ENCODE measurements at places on chromosomes 1 and 21. TPM values are rescaled to one million over a fixed set of nuclear protein-coding genes. Genes with fewer than 3 reads are reported as not detected.

- DNase-seq: no peak
Observed at GRCh38 chr1:37850352-37850955, 8.9 kb downstream of the MTF1 start.

- no peak for DNase-seq
Observed at GRCh38 chr1:56320464-56321149, 258.8 kb downstream of the PLPP3 start.

- no peak for DNase-seq
Observed at GRCh38 chr1:1616045-1616790, 918 bp downstream of the MIB2 start.

- DNase-seq: no peak
Observed at GRCh38 chr1:184033711-184034167, 3.8 kb downstream of the COLGALT2 start.

The TSPAN2 gene
- total RNA-seq: 67.4 TPM

GRCh38 chr1:53145942-53146708 is 3.7 kb upstream of the SLC1A7 start:
- peak; percentile 92 for DNase-seq

The CAPN9 gene
- not detected for total RNA-seq

All from esophagus muscularis mucosa (tissue), 4 donors.